ENCODE measurements at places on chromosomes 16 and 17.

- DNase-seq = no peak
Observed at GRCh38 chr16:85553436-85554113, 59.5 kb upstream of the GSE1 start.

DNA sequence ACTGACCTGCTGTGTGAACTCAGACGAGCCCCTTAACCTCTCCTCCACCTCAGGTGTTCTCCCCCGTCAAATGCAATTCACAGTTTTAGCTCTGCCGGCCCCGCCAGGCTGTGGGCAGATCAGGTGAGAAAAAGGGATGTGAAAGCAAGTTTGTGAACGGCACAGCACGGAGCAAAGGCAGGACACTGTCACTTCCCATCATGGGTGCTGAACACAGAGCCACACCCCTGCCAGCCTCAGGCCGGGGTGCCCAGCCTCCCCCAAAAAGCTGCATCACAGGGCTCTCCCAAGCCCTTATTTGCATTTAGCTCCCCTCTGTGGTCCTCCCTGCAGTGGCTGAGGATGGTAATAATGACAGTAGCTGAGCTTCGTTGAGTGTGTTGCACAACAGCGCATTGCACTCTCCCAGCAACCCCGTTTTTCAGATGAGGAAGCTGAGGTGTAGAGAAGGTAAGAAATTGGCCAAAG lies 88.8 kb upstream of the TNRC6C start:
- DNase-seq = no peak

- DNase-seq = peak; percentile 44
Observed at GRCh38 chr16:2150418-2151187, 2.2 kb downstream of the RAB26 start.

DNA sequence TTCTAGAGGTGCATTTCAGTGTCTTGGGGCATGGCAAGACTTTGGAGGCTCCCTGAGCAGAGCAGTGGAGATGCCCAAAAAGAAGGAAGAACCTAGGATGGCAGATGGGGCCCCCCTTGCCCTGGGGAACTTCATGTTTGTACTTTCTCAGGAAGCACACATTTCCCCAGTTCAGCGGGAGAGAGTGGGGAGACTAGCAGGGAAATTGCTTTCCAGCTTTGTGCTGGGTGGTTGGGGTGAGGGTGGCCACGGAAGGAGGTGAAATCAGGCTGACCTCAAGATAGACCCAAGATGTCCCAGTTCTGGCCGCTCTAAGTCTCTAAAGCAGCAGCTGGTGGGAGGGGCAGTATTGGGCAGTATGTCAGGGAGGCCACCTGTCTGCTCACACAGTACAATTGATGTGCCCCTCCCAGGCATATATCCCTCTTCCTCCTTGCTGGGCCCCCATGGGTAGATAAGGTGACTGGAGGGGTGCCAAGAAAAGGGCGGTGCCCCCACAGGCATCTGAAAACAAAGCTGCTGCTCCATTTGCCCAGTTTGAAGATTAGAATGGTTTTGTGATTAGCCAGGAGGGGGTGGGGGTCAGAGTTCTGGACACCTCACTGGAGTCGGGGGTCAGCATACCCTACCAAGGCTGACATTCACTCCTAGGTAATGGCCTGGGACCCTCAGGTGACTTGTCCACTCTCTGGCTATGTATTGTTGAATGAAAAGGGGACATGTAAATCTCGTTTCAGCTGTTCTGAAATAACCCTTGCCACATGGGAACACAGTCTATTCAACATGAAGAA lies 17.1 kb upstream of the NAGLU start:
- no peak for DNase-seq

Data from neural progenitor cell (in vitro differentiated cells).